ENCODE measurements at places on chromosomes 6 and 20.

- peak; percentile 75 for DNase-seq
These were observed 59.7 kb downstream of the HIVEP2 start for GRCh38 chr6:142885182-142885867.

GRCh38 chr6:124877468-124877867, 84.8 kb upstream of the RNF217 start:
- DNase-seq = no peak

- DNase-seq = no peak
These were observed 7.6 kb downstream of the PTPN1 start for GRCh38 chr20:50517817-50518154.

- DNase-seq = no peak
These were observed 910 bp upstream of the PCSK2 start for GRCh38 chr20:17225851-17226409.

DNA sequence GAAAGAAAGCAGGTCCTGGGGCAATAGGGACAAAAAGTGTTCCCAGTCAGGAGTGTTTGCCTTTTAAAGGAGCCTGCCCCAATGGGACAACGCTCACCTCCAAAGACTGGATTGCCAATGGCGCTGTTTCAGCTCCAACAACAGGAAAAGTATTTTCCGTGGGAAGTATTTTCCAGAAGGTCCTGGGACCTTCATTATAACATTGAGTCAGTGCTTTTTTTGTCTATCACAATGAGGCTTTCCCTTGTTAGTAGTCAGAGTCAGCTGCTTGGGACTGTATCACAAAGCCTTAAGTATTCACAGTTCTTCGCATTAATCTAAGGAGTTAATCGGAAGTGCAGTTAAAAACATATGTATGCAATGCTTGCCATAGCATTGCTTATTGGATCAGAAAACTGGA, 17.3 kb downstream of the TRAF3IP2 start:
- no peak for DNase-seq

- DNase-seq = no peak
These were observed 19.7 kb downstream of the RAB44 start for GRCh38 chr6:36717231-36717825.

- DNase-seq = no peak
These were observed 771.7 kb upstream of the EYS start for GRCh38 chr6:66478705-66479104.

- no peak for DNase-seq
These were observed 21.6 kb downstream of the RALGAPA2 start for GRCh38 chr20:20690676-20691476.

- peak; percentile 77 for DNase-seq
These were observed 11.4 kb downstream of the PKIG start for GRCh38 chr20:44593751-44594150.

DNA sequence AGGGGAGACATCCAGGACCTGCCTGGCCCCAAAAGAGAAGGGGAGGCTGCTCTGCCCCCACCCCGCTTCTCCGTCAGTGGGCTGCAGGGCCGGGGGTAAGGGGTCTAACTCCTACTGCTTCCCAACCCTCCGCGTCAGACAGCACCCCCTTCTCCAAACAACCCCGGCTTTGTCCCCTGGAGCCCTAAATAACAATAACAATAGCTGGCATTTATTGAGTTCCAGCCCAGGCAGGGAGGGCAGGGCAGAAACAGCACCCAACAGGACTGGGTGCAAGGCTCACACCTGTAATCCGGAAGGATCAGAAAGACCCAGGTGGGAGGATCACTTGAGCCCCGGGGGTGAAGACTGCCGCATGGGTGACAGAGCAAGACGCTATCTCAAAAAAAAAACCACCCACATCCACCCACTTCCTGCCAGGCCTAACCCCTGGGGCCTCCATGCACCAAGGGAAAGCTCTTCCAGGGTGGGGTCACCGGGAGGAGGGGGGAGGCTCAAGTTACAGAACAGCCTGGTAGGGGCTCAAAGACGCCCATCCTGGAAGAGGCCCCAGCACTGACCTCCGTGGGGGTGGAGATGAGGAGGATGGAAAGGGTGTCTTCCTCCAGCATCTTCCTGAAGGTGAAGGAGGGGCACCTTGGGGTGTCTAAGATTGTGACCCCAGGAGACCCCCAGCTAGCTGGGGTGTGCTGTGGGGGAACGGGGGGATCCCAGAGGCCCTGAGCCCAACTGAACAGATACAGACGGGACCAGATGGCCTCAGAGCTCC, 1.3 kb upstream of the FNDC11 start:
- no peak for DNase-seq

- DNase-seq = peak; percentile 41
These were observed 249.1 kb upstream of the JAG1 start for GRCh38 chr20:10922941-10923340.

- DNase-seq = no peak
These were observed 68.6 kb upstream of the FOXA2 start for GRCh38 chr20:22652681-22653588.

GRCh38 chr20:47740862-47741184, 44.5 kb downstream of the SULF2 start:
- DNase-seq = no peak

DNA sequence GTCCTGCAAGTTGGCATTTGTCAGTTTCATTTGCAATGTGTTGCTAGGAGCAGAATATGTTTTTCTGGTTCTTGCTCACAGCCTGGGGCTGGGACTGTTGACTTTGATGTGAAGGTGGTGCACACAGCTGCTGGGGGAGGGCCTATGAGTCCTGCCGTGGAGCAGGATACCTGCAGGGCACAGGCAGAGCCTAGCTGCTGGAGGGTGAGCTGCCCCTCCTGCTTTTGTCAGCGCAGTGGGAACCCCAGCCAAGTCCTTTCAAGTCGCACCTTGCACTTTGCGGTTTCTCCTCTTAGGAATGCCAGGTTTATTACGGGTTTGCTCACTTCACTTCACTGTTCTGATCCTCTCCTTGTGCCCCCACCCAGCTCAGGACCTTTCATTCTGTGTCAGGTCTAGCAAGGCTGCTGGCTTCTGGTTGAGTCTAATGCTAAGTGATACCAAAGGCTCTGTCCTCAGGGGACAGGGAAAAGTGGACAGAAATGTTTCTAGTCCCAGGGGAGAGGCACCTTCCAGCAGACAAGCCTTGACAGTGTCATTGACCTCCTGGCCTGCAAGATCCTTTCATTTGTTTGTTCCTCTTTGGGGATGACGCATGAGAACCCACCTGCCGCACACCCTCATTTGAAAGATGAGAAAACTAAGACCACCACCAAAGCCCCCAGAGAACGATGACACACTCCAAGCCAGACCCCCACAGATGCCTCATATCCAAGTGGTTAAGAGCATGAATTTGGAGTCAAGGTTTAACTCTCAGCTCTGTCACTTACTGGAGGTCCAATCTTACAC, 2.7 kb upstream of the SPO11 start:
- DNase-seq = no peak

GRCh38 chr20:47290008-47290407, 66.5 kb downstream of the ZMYND8 start:
- no peak for DNase-seq
